ENCODE measurements at places on chromosomes 6 and 20.

DNA sequence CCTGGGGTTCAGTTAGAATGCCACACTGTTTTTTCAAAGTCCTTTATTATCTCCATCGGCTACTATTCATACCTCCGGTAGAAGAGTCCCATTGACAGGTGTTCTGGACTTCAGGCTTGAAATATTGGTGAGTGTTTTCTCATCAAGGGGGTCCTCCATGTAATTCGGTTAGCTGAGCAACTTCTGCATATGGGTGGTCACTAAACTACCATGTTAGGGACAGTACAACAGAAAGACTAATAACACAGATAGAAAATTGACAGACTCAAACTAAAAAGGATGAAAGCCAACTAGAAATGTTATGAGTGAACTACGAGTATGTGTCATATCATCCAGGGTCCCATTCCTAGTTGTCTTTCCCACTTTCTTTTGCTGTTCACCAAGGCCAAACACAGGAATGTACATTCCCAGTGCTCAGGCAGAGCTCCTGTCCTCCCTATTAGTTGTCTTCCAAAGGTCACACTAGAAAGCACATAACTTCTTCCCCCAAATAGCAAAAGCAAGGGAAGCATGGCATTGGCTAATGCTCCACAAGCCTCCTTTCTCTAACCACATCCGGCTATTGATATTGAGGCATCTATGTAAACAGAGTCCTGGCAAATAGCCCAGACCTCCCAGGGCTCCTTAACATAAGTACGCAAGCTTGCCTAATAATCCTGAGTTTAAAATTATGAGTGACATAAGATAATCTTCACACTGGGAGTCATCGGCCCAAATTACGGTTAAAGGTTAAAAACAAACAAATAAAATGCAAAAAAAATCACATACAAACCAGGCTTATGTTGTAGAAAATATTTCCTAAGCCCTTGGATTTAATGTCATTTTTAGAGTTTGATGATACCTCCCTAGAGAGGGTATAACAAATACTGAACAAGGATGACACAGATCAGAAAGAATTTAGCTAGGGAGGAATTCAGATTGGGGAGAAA, 13.2 kb downstream of the CCN2 start:
- DNase-seq, result no peak

DNA sequence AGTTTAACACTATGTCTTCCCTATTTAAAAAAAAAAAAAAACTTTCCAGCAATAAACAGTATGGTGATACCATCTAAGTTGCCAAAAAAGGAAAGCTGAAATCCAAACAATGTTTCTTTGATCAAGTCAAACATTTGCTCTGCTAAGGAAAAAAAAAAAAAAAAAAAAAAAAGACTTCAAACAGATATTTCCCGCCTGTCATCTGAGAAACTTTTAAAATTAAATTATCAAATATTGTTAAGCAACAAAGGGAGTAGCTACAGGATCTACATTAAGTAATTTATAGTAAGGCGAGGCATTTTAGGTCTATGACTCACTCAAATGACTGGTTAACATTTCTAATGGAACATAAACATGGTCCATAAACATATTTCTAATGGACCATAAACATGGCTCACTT, 121.2 kb downstream of the DST start:
- DNase-seq, result no peak

DNA sequence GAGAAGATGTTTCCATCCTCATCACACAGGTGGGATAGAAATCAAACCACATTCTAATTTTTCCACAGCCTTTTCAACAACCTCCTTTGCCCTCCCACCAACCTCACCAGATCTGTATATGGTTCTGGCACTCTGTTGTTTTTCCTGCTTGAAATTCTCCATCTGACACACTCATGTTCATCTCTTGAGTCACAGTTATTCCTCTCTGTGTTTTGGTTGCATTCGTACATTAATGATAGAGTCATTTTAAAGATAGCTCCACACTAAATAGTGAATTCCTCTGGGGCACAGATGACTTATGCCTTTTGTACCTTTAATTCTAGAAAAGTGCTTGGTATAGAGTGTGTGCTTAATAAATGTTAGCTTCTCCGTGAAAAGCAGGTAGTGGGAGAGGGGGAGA, 1.4 kb upstream of the GCLC start:
- no peak for DNase-seq

DNA sequence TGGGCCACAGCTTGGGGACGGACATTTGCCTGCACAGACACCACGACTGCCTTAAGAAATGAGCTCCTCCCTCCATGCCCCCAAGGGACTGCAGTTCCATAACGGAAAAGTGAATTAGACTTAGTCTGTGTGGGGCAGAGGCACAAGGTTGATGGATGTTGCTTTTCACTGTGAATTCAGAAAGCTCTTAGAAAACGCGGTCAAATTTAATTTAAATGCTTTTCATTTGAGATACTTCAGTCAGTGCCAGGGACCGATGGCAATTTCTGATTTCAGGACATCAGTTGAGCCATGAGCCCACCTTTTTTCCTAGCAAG, 356.4 kb downstream of the KIF16B start:
- DNase-seq, result no peak

DNA sequence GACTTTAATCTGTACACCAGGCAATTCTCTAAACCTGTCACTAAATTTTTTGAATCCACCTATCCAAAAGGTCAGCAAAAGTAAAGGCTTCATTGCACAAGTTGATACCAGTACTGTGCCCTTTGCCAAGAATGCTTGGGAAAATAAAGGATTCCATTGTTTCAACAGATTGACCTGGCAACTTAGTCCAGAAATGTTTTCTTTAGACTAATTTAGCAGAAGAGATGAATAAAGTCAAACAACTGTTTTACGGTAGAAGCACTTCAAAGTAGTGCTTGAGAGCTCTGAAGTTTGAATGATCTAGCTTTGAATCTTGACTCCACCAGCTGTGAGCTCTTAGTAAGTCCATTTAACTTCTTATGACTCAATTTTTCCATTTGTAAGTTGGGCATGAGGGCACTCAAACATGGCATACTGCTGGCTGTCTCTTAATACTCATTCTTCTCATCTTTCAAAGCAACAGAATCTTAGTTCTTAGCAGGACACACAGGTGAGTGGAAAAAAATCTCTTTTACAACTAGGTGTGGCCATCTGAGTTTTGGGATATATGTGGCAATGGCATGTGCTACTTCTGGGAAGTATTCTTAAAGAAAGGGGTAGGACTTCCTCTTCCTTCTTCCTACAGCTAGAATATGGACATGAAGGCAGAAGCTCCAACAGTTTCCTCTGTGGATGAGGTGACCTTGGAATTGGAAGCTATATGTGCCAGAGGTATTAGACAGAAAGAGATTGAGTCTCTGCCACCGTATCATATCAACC, 55.9 kb upstream of the LOC128125822 start:
- no peak for DNase-seq

GRCh38 chr6:19836799-19837510, at the start of gene ID4:
ID4 (plus strand) TSS chr6:19837370; CDS start chr6:19837755, 385 bp downstream.
- peak; percentile 0 for DNase-seq

DNA sequence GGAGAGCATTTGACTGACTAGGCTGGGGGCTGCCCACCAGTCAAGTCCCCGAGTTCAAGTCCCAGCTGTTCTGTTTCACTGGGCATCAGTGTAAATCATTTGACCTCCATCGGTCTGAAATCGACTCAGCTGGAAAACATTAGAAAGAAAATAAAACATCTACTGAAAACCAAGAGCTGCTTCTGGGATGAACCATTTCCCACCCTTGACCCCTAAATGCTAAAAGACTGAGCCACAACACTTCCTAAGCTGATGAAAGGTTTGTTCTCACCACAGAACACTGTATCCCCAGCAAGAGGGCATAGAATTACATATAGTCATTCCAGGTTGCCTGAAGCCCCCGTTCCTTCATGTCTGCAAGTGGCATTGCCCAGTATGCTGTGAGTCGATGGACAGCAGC, 237.0 kb upstream of the TAB2 start:
- no peak for DNase-seq

- no peak for DNase-seq
These were observed 6.7 kb downstream of the TOX2 start for GRCh38 chr20:43921227-43921780.

- no peak for DNase-seq
These were observed 637.4 kb downstream of the CD109 start for GRCh38 chr6:74333406-74333805.

DNA sequence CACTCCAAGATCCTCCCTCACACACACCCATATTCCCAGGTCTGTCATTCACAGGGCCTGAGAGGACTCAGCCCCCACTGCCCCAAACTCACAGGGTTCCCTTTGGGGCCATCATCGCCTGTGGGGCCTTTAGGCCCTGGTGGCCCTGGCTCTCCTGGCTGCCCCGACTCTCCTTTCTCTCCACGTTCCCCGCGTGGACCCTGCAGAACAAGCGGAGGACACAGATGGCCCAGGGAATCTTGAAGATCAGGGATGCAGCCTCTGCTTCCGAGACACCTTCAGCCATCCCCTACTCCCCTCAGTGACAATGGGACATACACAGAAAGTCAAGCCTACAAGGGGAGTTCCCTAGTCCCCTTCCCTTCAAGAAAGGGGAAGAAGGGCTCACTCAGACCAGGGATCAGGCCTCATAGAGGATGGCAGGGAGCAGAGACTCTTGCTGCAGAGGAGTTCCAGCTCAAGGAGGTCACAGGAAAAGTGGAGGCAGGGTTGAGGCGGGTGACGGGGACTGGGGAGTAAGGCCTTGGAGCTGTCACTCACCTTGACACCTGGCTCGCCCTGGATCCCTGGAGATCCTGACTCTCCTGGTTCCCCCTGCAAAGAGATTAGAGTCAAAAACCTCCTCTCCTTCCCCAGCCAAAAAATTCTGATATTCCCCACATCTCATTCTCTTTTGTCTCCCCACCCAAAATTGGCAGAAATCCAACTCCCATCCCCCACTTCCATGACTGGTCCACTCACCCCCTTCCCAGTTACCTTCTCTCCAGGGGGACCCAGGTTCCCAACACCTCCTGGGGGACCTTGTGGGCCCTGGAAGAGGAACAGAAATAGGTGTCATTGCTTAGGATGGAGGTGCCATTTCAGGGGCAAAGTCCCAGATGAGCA, 22.7 kb downstream of the COL11A2 start:
- DNase-seq, result no peak

DNA sequence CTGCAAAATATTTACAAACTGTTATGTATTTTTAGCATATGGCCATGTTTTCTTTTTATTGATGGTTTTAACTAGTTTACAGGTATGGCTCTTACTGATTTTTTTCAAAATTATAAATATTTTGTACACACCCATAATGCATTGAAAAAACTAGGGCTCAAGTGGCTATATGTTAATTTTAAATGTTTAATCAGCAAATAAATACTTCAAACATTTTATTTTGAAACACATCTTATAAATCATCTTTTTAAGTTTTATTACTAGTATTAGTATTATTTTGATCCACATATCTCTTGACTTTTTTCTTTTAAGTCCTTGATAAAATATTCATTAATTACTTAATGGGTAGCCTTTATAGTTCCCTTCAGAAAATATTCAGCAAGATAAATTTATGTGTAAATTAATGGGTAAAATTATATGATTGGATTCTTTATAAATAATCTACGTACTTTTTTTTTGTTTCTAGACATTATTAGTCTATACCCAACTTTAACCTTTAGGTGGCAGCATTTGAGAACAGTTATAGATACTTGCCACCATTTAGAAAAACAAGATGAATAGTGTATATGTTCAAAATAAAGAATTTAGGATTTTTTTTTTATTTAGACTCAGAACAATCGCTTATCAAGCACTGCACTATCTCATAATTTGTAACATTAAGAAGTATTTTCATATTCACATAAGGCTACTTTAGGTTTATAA, 241.9 kb downstream of the ADGRB3 start:
- DNase-seq, result no peak

DNA sequence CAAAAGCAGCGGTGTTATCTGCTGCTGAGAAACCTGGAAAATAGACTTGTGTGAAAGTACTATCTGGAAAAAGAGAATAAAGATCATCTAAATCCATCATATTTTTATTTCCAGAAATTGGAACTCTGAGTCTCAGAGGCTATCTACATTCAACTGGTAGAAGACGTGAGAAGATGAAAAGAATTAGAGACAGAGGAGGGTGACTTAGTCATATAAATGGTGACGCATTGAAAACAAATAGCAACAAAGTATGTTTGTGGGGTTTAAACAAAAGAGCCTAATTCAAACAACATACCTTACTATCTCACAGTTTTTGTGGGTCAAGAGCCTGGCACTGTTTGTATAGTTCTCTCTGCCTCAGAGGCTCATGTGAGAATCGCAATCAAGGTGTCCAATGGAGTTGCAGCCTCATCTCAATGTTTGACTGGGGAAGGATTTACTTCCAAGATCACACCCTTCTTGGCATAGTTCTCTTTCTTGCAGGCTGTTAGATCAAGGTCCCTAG, 757.1 kb upstream of the SLC35B3 start:
- no peak for DNase-seq

GRCh38 chr6:7178280-7178679, 70.5 kb downstream of the RREB1 start:
- DNase-seq, result no peak

DNA sequence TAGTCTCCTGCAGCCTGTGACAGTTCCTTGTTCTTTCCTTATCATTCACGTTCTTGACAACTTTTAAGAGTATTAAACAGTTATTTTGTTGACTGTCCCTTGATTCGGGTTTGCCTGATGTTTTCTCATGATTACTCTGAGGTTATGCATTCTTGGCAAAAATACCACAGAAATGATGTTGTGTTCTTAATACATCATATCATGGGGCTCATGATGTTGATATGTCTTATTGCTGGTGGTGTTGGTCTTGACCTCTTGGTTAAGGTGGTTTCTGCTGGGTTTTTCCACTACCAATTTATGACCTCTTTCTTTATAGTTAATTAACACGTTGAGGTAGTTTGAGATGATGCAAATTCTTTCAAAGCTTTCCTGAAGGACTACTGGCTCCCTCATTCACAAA, 59.1 kb downstream of the ZHX3 start:
- DNase-seq, result no peak

DNA sequence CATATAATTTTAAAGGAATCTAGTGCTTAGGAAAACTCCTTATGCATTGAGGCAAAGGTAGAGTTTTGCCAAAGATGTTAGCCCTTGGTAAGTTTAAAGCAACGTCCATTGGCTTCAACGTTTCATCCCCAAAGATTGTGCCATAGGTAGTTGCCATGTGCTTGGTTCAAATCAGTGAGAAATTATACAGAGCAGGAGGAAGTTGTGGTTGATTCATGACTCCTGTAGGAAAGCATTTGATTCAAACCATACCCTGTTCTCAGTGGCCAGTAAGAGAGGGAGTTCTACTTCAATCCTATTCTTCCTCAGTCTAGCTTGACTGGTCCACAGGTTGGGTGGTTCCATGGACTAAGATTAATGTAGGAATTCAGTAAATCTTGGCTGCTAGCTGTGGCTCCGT, 535.6 kb downstream of the QKI start:
- DNase-seq, result no peak

DNA sequence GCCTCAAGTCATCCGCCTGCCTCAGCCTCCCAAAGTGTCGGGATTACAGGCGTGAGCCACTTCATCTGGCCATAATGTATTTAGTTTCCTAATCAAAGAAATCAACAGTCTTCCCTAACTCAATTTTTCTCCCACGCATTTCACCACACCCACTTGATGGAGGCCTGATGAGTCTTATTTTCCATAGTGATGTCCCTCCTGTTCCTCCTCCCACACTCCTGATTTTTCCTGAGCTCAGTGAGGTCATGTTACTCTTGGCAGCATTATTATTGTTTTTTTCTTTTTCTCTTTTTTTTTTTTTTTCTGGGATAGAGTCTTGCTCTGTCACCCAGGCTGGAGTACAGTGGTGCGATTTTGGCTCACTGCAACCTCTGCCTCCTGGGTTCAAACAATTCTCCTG, 8.9 kb downstream of the ABRACL start:
- no peak for DNase-seq

GRCh38 chr20:11905460-11906179, 12.1 kb upstream of the BTBD3 start:
- no peak for DNase-seq
